Renal cortex interstitium (tissue), 15 donors: ENCODE measurements at places on chromosomes 6 and 20.

DNA sequence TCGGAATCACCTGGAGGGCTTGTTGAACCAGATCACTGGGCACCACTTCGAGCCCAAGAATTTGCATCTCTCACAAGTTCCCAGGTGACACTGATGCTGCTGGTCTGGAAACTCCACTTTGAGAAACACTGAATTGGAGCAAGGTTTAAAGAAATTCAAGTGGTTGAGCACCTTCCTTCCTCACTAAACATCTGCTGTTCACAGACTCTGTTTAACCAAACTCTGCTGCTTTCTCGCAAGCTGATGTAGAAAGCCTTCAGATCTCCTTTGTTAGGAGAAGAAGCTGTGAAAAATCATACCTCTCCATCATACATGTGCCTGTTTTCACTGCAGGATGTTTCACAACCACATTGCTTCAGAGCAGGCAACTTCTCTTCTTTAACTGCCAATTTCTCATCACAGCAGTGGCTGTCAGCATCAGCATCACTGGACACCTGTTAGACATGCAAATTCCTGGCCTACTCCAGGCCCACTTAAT, 87.5 kb upstream of the TOP1 start:
- DNase-seq = no peak

DNA sequence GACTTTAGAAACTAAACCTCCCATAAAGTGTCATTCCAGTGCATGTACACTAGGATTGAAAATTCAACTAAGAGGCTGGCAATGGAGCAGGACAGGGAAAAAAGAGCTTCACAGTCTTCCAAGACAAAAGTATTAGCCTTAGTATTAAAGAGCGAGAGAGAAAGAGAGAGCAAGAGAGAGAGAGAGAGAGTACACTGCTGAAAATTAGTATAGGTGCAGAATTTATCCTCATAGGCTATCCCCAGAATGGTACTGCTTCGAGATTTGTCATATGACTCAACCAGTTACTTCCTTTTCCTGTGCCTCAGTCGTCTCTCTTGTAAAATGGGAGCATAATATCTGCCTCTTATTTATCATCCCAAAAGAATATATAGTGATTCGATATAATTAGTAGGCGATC, 543.2 kb upstream of the JARID2 start:
- DNase-seq = no peak

DNA sequence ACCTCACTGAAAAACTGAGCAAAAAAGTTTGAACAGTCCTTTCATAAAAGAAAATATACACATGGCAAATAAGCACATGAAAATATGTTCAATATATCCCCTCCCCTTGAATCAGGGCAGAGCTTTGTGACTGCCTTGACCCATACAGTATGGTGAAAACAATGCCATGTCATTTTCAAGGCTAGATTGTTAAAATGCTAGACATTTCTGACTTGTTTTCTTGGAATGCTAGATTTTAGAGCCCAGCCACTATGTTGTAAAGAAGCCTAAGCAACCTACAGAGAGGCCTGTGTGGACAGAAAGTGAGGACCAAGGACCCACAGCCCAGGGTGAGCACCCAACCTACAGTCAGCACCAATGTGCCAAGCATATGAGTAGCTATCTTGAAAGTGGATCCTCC, 17.1 kb upstream of the ASF1A start:
- no peak for DNase-seq

GRCh38 chr6:74606582-74607071, 599.2 kb downstream of the COL12A1 start:
- no peak for DNase-seq

GRCh38 chr20:7195704-7196103, 428.2 kb downstream of the BMP2 start:
- DNase-seq = no peak

GRCh38 chr20:23111307-23111943, 25.3 kb upstream of the CD93 start:
- DNase-seq = no peak

DNA sequence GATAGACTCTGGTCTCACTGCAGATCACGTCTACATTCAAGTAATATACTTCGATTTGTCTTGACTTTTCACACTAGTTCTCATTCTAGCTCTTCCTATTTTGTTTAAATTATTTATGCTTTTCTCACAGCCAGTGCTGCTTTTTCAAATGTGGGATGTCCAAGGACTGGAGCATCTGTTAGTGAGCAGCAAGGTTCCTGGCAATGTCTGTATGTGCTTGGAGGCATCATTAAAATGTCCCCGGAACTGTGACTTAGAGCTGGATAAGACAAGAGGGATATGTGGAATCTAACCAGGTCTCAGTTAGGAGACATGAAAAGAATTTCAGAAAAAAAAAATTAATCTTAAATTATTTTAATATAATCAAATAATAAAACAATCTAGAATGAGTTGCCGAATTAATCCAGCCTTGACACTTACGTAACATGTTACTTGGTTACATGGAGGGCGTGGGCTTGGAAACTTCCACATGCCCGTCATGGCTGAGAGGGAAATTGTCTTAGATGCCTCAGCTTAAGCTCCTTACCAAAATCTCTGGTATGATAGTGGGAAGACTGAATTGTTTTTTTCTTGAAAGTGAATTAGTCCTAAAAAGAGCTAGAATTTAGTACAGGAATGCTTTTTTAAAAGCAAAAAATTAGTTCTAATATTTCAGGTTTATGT, 21.4 kb upstream of the CARMIL1 start:
- DNase-seq = no peak

GRCh38 chr6:153435787-153436186, 304.7 kb upstream of the RGS17 start:
- no peak for DNase-seq

GRCh38 chr6:4262526-4262925, 127.2 kb upstream of the ECI2 start:
- no peak for DNase-seq

DNA sequence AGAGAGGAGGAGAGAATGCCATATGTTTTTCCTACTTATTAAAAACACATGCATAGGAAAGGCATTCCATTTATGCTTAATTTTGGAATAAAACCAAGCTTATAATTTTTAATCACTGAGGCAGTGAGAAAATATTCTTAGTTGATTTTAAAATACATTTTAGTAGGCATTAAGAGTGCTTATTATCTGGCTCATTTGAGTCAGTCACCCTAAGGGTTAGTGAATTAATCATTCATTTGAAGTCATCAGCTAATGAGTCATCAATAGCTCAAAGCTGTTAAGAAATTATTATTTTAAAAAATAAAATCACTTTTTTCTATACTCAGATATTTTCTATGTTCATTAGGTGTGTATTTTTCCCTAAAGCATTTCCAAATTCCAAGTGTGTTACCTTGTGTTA, 81.6 kb downstream of the TMEM200A start:
- no peak for DNase-seq

GRCh38 chr20:36017048-36017951, 48.9 kb downstream of the CNBD2 start:
- peak; percentile 73 for DNase-seq

GRCh38 chr6:151610326-151610725, 116.5 kb downstream of the CCDC170 start:
- DNase-seq = no peak

DNA sequence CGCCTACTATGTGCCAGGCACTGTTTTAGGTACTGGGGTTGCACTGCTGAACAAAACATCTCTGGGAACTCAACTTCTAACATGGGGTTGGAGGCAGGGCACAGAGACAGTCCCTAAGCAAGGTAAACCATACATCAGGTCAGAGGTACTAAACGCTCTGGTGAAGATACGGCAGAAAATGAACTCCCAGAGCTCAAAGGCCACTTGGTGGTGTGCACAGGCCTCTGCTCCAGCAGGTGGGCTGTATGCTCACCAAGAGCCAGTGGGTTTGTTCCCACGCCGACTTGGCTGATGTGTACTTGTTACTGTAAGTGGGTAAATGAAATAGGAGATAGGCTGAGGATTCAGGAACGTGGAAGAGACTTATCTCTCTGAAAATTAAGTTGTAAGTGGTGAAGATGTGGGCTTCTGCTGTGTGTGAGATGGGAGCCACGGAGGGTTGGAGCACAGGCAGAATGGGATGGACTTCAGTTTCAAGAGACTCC, 133.4 kb downstream of the PREX1 start:
- DNase-seq = no peak

DNA sequence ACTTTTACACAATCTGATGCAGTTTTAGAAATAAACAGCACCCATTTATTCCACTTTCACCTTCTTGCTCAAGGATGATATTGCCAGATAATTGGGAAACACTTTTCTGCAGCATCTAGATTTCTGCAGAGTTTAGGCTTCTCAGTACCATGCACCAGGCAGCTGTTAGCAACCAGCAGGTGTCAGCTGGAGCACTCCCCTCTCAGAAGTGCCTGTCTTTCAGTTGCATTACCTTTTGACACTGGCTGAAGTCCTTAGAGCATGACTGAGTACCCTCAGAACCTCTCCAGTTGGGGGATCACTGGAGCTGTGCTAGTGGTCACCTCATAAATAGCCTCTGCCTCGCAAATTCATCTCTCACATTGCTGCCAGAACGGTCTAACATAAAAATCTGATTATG, 91.2 kb downstream of the DNAH8 start:
- no peak for DNase-seq

DNA sequence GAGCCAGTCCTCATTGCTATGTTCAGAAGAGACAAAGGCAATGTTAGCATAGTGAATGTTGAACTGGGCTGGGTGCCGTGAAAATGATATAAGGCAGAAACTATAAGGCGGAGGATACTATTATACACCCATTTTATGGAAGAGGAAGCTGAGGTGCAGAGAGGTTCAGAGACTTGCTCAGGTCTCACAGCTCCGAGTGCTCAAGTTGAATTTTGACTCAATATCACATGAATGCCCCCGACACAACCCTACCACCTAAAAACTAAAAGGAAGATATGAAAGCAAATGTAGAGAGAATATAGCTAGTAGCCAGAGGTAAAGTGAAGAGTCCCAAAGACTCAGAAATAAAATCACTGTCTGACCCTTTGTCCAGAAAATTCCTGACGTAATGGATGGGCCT, 56.7 kb downstream of the PPP1R16B start:
- no peak for DNase-seq

GRCh38 chr20:23381876-23382275, 19.9 kb downstream of the GZF1 start:
- no peak for DNase-seq

DNA sequence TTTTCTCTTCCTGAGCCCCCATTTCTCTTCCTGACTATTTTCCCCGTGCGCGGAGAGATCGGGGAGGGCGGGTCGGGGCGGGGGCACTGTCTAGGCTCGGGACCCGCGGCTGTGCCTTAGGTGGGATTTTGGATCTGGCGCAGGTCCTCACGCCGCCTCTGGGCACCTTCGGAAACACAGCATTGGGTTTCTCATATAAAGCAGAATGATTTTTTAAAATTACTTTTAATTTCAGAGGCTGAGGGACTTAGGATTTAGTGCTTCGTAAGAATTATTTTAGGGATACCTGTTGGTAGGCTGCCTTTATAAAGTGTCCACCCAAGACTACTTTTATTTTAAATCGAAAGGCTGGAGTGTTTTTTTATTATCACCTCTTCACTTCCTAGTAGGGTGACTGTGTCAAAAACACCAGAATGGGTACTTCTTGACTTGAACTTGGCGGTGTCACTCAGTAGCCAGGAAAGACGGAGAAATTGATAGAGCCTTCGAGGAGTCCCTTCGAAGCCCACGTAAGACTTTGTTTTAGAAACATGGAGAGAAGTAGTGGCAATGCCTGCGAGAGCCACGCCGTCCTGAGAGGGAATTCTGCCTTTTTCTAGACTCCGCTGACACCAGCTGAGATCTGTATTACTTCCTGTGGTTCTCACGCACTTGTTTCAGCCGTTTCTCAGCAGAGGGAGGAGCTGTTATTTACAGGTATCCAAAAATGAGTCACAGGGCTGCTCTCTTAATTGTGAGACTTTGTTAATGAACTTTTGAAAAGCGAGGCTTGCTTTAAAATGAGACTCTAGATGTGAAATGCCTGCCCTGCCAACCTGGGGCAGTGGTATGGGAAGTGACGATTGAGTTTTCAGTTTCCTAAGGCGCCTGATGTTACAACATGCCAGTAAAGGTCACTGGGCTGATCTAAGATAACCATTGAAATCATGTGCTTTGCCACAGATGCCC, 667 bp downstream of the STX11 start:
- DNase-seq = peak; percentile 15

- no peak for DNase-seq
Measured at GRCh38 chr6:30411515-30412207, 66.7 kb downstream of the RPP21 start.

DNA sequence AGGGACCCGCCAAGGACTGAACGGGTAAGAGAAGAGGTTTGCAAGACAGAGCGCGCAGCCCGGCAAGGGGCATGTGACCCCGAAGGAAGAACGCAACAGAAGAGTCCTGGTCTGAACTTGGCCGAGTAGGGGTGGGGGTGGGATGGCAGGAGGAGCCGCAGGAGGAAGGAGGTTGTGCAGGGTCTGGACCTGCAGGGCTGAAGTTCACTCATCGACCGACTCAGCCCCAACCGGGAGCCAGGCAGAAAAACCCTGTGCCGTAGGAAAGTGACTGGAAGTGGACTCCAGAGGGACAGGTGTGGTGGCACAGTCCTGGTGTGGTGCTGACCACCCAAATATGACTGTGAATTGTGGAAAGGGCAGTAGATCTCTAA, 15.2 kb downstream of the ADISSP start:
- DNase-seq = no peak

GRCh38 chr6:16559071-16559470, 202.2 kb downstream of the ATXN1 start:
- no peak for DNase-seq

DNA sequence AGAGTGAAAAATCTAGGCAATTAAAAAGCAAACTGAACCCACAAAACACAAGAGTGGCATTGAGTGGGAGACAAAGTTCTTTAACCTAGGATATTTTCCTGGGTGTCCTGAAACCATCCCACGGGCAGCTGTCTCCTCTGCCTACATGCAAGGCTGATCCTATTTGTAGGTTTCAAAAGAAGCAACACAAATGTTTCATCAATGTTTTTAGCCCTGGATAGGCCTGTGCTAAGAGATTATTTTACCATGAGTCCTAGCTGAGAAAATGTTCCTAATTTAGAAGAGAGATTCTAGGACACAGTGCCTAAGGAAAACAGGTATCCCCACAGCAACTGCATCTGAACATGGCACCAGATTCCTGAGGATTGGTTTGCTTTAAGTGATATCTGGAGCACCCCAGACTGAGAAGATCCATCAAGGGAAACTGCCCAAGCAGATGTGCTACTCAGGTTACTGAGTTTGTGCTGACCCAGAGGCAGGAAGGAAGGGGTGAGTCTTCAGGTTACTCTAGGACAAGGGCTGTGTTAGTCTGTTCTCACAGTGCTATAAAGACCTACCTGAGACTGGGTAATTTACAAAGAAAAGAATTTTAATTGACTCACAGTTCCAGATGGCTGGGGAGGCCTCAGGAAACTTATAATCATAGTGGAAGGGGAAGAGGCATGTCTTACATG, 111.6 kb upstream of the UST start:
- no peak for DNase-seq

- DNase-seq = no peak
Measured at GRCh38 chr20:16292226-16292880, 280.9 kb downstream of the KIF16B start.

- no peak for DNase-seq
Measured at GRCh38 chr6:34912715-34913464, 23.8 kb downstream of the ANKS1A start.

- DNase-seq = no peak
Measured at GRCh38 chr20:58891086-58891717, 38.7 kb downstream of the GNAS start.
